ENCODE measurements at places on chromosomes 11 and 22.
A peak's percentile ranks its signal among the peaks of the same experiment; 100 is the strongest.

DNA sequence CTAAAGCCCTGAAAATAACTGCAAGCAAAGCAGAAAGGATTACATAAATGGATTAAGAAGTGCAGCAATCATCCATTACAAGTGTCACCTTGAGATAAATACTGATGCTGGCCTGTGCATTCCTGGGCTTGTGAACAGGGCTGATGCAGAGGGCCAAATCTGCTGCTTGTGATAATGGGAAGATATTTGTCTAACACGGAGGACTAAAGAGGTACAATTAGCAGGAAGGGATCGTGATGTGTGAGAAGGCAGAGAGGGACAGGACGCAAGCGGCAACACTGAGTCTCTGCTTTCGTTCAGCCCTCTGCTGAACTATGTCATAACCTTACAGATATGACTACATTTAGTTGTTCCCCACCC lies 107.7 kb upstream of the DDI1 start:
- DNase-seq, result no peak

DNA sequence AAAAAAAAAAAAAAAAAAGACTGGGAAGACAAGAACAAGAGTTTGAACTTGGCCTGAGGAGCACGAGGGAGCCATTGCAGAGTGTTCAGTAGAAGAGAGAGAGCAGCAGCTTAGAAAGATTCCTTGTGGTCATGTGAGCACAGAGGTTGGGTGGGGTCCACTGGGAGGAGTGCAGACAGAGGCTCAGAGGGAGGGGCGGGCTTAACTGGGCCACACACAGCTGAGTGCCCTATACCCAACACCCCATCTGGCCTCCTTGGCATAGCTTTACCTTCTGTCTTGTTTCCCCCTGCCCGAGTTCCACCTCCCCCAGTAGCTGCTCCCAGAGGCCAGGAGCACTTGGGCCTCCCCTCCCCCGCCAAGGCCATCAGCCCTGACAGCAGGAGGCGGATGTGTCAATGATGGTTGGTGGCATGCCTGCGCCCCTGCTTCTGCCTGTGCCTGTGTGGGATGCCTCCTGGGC lies 12.1 kb downstream of the C11orf86 start:
- DNase-seq, result no peak

DNA sequence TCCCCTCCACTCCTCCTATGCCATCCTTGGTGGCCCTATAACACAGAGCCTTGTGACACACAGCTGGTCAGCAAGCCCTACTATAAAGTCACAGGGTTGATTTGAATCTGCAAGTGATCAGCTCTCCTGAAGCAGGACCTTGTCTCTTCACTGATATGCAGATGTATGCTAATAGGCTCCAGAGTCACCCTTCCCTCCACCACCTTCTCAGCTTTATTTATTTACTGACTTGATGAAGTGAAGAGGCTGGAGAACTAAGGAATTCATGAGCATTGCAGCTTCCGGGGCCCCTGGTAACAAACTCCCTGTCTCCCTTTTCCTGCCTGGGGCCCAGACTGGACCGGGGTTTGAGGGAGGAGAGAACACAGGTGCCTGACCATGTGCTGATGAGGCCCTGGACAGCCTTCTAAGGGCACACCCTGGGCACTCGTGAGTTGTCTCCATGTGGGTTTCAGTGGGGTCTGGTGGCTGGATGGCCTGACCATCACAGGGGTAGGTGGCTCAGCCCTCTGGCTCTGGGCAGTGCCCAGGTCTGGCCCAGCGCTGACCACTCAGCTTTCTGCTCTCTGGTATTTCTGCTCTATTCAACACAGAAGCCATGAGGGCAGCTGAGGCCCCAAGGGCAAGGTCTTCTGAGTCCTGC lies 307.5 kb downstream of the NTM start:
- no peak for DNase-seq

GRCh38 chr11:66768818-66769217 lies 39.8 kb upstream of the SPTBN2 start:
- DNase-seq, result no peak

GRCh38 chr11:118928870-118929500 lies 3.3 kb upstream of the BCL9L start:
- DNase-seq, result no peak

DNA sequence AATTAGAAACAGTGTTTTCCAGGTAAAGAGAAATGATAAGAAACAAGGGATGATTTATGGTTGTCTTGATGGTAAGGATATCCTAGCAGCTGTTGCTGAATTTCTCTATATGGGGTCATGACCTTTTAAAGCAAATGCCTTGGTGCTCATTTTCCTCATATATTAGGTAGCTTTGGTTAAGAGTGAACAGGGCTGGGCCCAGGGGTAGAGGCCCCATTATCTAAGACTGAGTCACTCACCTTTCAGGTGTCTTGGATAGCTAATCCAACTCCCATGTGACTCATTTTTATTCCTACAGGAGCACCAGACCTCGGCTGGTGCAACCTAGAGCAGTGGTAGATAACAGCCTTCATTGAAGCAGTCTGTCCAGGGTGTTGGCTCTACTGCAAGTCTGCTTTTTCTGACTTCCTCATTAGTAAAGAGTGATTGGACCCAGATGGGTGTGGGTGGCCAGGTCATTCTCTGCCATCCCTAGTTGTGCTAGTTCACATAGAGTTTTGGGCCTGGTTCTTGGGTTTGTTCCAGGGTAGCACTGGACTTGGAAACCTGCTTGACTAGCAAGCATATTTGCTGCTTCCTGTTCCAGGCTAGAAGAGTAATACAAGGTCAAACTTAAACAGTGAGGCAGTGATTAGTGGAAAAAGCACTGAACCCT lies 37.4 kb downstream of the CTNND1 start:
- DNase-seq, result no peak

- DNase-seq, result no peak
Observed at GRCh38 chr11:70872955-70873735, 379.2 kb downstream of the SHANK2 start.

- DNase-seq, result no peak
Observed at GRCh38 chr22:37326726-37327125, 44.4 kb downstream of the CYTH4 start.

DNA sequence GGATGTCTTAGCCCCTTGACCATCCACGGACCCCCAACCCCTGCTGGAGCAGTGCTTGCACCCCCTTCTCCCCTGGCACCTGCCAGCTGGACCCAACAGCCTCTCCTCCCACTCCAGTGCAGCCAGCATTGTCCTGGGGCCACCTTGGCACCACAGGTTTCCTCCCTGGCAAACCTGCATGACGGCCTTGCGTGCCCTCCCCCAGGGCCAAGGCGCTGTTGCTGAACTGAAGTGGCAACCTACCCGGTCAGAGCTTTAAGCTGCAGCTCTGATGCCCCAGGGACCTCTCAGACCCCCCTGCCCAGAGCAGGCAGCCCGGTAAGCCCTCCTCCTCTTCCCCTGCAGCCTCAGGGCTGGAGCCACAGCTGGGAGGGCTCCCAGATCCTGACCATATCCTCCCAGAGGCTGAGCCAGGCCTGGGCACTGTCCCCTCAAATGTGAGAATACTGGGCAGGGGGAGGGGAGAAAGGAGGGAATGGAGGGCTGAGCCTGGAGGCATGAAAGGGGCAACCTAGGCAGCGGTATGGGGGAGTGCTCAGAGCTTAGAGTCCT lies 1.8 kb upstream of the LRRC75B start:
- DNase-seq, result no peak

DNA sequence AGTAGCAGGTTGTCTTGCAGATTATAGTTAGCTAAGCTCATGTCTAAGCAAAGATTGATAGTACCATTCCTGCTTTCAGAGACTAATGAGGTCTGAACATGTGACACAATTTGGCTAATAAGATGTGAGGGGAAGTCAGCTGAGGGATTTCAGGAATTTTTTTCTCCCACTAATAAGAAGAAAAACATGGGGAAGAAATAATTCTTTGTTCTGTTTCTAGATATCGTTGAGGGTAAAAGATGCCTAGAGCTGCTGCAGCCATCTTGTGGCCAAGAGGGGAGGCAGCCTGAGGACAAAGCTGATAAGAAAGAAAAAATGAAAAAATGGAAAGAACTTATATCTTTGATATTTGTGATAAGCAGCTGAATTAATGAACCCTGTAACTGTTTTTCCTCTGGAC lies 1334.4 kb downstream of the LRRC4C start:
- DNase-seq, result no peak

GRCh38 chr11:28966951-28967350 lies 858.8 kb downstream of the METTL15 start:
- no peak for DNase-seq

GRCh38 chr11:13984616-13985450 lies 22.3 kb downstream of the SPON1 start:
- no peak for DNase-seq

- no peak for DNase-seq
Observed at GRCh38 chr11:132644520-132645239, 887.6 kb downstream of the OPCML start.

DNA sequence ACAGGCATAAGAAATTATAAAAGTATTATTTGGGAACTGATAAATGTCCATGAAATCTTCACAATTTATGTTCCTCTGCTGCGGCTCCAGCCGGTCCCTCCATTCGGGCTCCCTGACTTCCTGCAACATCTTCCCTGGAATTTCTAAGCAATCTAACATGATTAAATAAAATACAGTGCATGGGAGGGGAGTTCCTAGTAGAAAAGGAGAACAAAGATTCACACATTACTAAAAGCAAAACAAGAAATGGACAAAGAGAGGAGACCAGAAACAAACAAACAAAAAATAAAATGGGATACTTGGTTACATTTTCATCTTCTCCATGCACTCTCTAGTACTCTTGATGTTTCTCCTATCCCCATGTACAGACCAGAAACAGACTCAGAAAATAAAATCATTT lies 8.6 kb upstream of the APOL4 start:
- DNase-seq, result no peak

GRCh38 chr11:121543836-121544380 lies 91.1 kb upstream of the SORL1-AS1 start:
- no peak for DNase-seq

GRCh38 chr11:31959716-31960115 lies 131.2 kb upstream of the RCN1 start:
- no peak for DNase-seq

DNA sequence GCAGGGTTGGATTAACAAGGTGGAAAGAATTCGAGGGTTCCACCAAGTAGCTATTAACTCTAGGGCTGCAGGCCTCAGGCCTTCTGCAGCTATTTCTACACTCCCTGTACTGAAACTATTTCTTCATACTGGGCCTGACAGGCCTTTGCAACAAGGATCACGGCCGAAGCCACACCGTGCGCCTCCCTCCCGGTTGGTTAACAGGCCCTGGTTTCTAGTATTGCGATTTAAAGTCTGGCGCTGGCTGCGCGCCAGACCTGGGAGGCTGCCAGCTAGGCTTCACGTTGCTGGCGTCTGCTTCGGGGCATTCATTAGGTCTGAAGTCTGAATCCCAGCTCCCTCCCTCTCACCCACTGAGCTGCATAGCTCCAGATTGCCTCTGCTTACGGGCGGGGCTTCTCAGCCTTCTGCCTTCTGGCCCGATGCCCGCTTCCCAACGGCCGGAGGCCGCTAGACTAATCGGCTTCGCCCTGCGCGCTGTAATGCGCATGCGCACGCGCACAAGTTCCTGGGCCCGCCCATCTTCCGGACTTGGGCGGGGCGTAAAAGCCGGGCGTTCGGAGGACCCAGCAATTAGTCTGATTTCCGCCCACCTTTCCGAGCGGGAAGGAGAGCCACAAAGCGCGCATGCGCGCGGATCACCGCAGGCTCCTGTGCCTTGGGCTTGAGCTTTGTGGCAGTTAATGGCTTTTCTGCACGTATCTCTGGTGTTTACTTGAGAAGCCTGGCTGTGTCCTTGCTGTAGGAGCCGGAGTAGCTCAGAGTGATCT lies 1.6 kb downstream of the LDHA start:
- DNase-seq, result peak; percentile 90

DNA sequence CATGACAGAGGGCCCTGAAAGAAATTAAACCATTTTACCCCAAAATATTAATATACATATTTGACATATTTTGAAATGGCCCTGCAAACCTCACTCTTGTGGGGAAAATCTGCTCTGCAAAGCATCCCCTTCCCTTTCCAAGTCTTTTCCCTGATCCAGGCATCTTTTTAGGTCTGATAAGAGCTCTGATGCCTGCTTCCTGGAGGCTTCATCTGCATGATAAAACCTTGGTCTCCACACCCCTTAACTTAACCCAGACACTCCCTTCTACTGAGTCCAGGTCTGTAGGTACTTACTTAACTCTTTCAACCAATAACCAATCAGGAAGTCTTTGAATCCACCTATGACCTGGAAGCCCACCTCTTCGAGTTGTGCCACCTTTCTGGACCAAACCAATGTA lies 1.8 kb upstream of the LGALS12 start:
- no peak for DNase-seq

DNA sequence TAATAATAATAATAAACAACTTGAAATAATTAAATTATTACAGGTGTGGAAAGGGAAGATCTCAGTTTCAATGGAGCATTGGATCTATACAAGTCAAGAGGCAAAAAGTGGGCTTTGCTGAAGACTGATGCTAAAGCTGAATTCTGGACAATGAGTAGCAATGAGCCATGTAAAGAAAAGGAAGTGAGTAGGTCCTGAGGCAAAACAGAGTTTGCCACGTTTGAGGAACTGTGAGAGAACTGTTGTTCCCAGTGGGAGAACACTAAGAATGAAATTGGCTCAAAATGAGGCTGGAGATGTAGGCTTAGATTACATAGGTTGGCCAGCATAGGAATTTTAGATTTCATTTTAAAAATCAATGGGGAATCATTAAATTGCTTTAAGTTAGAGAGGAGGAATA lies 33.9 kb upstream of the TEAD1 start:
- no peak for DNase-seq

DNA sequence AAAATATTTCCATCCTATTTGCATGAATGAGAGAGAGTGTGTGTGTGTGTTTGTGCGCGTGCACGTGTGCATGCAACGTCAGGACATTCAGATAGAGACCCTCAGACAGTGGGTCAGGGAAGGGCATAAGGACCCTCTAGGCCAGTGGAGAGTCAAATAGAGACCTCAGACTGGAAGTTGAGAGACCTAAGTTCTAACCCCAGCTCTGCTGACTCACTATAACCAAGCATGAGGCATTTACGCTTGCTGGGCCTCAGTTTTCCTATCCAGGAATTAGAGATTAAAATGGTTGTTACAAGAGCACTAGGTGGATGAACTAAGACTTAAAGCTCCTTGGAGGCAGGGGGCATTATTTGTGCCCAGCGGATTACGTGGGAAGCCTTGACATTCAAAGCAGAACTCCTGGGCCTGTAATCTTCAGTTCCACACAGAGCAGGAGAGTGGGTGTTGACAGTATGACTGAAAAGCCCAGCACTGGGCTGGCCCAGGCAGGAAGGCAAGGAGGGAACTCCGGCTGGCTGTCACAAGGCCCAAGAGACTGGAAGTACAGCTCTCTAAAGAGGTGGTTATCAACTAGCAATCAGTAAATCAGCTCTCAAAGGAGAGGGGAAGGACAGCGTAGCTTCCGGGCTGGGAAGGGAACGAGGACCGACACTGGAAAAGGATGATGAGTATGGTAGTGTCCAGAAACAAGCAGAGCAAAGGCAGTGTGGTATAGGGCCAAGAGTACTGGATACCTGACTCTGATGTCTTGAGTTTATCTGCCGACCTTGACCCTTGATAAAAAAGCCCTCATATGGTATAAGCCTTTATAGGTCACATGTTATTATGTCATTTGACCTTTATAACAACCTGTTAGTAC lies 9.2 kb downstream of the RHOG start:
- DNase-seq, result no peak

GRCh38 chr11:12785901-12786300 lies 111.7 kb downstream of the TEAD1 start:
- DNase-seq, result no peak
